CD4-positive, alpha-beta T cell treated with Interferon alpha-2 for 1 hour (primary cell): ENCODE measurements at places on chromosomes 12 and 14.
A peak's percentile ranks its signal among the peaks of the same experiment; 100 is the strongest.

- DNase-seq = peak; percentile 36
Observed at GRCh38 chr12:74538491-74539258, 1.0 kb downstream of the ATXN7L3B start.

DNA sequence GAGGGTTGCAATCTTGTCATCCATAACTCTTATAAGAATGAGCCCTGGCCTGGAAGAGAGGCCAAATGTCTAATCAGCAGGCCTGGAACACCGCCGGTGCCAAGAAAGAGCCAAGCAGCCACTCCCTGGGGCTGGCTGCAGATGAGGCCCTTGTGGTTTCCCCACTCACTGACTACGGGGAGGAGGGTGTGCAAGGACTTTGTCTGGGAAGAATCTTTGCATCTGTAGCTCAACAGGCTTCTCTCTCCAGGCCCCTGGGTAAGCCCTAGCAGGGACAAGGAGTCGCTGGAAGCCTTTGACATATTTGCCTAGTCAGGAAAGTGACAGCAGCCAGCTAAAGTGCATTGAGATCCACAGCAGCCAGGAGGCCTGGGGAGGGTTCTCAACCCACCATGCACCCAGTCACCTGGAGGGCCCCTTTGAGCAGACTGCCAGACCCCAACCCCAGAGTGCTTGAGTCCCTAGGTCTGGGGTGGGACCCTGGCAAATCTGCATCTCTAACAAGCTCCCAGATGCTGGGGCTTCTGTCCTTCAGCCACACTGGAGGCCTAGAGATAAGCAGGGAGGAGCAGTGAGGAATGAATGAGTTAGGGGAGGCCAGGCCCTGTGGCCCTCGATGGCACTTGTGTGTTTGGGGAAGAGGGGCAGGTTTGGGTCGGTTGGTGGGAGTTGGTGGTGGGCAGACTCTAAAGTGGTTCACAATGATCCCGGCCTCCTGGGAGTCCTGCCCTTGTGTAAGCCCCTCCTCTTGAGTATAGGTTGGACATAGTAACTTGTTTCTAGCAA, 13.9 kb upstream of the LRTM2 start:
- no peak for DNase-seq

GRCh38 chr14:75022655-75023054, 19.9 kb downstream of the EIF2B2 start:
- no peak for DNase-seq

- DNase-seq = no peak
Observed at GRCh38 chr14:59849411-59850130, 21.0 kb downstream of the RTN1 start.

GRCh38 chr12:131413006-131413405, 297.9 kb upstream of the SFSWAP start:
- no peak for DNase-seq
